ENCODE measurements at places on chromosomes 2 and 18.

DNA sequence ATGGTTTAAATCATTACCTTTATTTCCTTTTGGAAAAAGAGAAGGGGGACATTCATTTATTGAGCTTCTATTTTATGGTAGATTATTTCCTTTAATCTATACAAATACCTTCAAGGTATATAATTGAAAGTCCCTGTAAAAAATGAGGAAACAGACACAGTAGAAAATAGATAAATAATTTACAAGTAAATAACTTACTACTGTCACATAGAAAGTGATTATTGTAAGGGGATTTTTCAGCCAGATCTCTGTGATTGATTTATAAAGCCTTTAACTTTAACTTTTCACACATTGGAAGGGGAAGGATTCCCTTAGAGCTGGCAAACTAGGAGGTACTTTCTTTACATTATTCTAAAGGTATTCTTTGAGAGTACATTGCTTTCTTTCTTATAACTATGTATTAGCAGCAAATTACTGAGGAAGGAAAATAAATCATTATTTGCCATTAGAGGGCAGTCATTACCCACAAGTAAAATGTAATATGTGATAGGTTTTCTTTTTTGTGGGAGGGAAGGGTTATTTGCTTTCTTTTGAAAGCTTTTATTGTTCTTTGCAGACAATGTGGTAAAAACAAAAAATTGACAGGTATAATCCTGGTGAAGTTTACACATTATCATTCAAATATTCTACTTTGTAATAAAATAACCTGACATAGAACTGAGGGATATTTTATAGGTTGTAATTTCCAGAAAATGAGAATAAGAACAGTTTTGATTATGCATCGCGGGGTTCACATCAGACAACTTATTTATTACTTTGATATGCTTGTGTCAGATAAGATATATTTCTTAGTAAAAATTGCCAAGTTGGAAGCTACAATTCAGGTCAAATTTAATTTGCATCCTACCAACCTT is 24.8 kb upstream of the RPE start:
- DNase-seq = peak; percentile 54

- DNase-seq = no peak
Measured at GRCh38 chr18:56570978-56571377, 67.4 kb downstream of the TXNL1 start.

- DNase-seq = no peak
Measured at GRCh38 chr2:18492721-18493120, 67.7 kb downstream of the RDH14 start.

DNA sequence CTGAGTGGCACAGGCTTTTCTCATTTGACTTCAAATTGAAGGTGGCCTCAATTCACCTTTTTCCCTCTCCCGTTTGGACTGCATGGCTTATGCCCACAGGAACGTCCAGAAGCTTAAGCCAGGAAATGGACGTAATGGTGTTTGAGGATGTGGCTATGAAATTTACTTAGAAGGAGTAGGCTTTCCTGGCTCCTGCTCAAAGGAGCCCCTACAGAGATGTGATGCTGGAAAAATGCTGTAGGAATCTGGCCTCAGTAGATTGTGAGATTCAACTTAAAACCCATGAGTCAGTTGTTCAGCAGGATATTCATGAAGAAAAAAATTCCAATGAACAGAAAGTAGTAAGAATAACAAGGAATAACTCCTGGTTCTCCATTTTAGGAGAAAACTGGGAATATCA is 129.0 kb downstream of the ICOS start:
- no peak for DNase-seq

GRCh38 chr18:10274301-10274700 is 180.1 kb upstream of the APCDD1 start:
- no peak for DNase-seq

DNA sequence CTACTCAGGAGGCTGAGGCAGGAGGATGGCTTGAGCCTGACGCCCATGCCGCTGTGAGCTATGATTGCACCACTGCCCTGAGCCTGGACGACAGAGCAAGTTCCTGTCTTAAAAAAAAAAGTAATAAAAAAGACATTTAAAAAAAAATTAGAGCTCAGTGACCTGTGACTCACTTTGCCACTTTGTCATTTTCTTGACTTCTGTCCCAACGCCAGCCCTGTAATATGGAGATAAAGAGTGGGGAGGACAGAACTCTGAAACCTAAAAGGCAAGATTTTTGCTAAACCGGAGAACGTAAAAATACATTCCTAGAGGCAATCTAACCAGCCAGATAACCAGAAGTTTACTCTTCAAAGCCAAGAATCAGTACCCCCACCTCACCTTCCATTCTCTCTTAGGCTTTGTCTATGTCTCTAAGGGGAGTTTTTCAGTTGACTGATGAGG is 49.0 kb downstream of the PRKRA start:
- no peak for DNase-seq

DNA sequence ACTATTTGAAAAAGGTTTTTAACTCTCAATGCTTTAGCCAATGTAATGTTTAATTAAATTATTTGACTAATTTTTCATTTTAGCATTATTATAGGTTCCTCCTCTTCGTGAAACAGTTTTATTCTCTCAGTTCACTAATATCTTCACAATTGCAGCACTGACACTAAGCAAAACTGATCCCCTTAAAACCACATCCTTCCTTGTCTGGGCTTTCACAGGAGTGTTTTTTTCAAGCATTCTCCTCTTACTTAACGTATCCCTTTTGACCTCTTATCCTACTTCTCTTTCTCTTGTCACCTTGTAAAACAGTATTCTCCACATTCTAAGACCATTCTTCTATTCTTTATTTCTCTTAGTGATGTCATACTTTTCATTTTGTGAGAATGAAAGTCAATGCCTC is 112.8 kb downstream of the DSC3 start:
- DNase-seq = no peak

- no peak for DNase-seq
Measured at GRCh38 chr18:10322435-10322834, 132.0 kb upstream of the APCDD1 start.

DNA sequence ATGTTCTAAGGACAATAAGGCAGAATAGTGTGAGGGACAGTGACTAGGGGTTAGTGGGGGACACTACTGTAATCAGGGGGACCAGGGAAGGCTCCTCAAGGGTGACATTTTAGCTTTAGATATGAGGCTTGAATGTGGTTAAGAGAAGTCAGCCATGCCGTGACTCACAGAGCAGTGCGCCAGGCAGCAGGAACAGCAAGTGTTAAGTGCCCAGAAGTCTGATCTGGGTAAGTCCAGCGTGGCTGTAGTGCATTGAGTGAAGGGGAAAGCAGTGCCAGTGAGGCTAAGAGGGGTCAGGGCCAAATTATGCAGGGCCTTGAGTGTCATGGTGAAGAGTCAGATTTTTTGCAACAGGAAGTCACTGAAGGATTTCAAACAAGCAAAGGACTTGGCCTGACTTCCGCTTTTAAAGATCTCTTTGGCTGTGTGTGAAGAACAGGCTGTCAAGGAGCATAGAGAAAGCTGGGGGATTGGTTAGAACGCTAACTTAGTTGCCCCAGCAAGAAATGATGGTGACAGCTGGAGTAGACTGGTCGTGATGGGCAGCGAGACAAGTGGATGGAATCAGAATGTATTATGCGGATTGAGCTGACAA is 151.5 kb downstream of the MSH2 start:
- no peak for DNase-seq

- no peak for DNase-seq
Measured at GRCh38 chr18:48919547-48919946, 31.2 kb downstream of the SMAD7 start.

GRCh38 chr2:240309214-240309613 is 126.2 kb upstream of the GPC1 start:
- no peak for DNase-seq

DNA sequence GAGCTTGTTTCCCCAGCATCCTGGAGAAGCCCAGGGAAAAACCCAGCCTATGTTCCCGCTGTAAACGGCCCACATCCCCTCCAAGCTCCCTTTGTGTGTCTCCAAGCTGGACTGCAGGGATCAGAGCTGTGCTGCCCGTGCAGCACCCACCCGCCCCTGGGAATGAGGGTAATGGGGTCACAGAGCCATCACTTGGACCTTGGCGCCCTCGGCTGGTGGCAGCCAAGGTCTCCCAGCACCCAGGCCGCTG is 670 bp upstream of the INPP5D start:
- DNase-seq = no peak

GRCh38 chr2:30664761-30665358 is 142.4 kb downstream of the CAPN13 start:
- DNase-seq = no peak

DNA sequence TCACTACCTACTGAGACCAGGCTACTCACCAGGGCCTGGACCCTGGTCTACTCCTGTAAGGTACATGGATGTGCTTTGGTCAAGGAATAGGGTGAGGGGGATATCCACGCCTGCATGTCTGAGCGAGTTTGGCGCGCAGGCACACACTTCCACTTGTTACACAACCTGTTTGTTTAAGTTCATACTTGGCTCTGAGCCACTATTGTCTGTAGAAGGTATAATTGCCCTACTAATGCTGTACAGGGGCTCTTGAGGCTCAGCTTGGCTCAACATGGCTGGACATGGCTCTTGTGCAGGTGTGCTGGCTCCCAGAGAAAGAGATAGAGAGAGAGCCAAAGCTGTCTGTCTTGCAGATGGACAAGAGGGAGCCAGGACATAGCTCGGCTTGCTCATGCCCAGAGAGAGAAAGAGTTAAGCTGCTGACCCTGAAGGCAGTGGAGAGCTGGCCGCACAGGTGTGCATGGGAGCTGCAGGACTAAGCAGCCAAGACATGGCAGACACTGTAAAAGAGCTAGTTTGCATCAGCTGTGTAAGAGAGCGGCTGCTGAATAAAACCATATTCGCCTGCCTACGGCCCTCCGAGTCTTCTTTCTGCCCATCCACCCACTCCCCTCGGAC is 35.2 kb downstream of the NPPC start:
- DNase-seq = no peak

- DNase-seq = no peak
Measured at GRCh38 chr2:86344404-86344803, 7.0 kb upstream of the REEP1 start.

- DNase-seq = no peak
Measured at GRCh38 chr18:5941890-5942289, 46.6 kb upstream of the TMEM200C start.

GRCh38 chr2:143252138-143252907 is 123.1 kb downstream of the ARHGAP15 start:
- DNase-seq = no peak

- DNase-seq = no peak
Measured at GRCh38 chr2:215532844-215533243, 97.0 kb upstream of the FN1 start.

DNA sequence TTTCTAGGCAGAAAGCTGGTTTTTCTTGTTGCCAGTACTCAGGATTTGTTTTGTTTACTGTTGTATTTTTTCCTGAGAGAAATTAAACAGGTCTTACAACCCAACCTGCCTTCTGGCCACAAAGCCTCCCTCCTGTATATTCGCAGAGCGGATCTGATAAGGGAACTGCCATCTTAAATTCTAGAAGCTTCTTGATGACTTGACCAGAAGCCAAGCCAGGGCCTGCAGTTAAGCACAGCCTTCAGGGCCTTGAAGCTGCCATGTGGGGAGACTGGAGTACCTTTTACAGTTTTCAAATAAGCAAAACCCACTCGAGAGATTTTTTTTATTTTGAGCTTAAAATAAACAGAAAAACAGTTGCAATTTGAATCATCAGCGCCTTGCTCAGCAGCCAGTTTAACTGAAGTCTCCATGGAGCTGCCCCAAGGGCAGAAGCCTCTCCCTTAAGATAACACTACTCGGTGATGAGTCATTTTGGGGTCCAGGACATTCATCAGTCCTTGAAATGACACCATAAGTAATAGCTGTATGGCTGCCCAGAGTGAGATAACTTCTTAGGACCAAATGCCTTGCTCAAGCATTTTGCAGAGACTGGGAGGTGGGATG is 51.5 kb upstream of the PHLPP1 start:
- DNase-seq = no peak

DNA sequence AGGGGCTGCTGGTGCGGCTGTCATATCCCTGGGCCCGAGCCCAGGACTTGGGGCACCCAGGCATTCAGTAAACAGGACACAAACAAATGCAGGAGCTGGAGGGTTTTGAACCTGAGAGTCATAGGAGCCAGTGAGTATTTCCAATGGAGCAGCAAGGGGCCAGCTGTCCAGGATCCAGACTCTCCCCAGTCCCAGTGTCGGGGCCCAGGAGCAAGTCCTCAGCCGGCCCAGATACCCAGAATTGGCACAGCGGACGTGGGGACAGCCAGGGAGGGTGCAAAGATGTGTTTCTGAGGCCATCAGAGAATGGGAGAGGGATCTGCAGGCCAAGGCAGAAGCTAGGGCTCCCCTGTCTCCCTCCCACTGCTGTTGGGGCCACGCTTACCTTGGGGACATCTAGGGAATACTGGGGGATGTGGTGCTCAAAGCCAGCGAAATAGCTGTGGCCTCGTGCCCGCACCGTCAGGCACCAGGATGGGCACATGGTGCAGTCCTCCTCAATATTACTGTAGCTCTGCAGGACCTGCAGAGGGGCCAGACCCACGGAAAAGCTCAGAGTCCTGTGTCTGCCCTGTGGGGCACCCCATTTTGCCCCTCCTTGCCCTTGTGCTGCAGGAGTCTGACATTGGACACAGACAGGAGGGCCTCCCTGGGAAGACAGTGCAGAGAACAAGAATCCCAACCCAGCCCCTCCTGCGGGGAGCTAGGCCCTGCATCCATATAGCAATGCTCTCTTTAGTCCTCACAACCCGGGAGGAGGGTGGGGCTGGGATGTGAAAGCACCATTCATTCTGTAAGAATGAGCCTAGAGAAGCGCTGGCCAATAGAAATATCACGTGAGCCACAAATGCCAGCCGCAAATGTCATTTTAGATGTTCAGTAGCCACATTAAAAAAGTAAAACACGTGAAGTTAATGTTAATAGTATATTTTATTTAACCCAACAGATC is 15.4 kb downstream of the CFAP65 start:
- no peak for DNase-seq

DNA sequence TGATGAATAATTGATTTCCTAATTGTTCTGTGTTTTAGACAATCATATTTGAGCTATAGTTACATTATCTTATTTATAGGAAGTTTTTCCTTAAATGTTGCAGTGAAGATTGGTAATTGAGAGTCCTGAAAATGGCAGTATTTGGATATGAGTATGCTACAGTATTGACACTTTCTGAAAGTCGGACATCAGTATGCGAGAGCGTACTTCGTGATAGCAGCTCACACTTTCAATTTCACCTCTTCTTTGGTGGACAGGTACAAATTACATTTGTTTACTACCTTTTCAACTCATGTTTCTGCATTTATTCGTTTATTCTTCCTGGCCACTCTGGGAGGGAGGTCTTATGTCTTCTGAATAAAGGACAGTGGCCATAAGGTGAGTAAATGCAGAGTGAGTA is 38.7 kb downstream of the EML4 start:
- no peak for DNase-seq

- no peak for DNase-seq
Measured at GRCh38 chr2:64526034-64526433, 1.9 kb downstream of the AFTPH start.

GRCh38 chr2:216534809-216535208 is 36.2 kb downstream of the RPL37A start:
- no peak for DNase-seq

DNA sequence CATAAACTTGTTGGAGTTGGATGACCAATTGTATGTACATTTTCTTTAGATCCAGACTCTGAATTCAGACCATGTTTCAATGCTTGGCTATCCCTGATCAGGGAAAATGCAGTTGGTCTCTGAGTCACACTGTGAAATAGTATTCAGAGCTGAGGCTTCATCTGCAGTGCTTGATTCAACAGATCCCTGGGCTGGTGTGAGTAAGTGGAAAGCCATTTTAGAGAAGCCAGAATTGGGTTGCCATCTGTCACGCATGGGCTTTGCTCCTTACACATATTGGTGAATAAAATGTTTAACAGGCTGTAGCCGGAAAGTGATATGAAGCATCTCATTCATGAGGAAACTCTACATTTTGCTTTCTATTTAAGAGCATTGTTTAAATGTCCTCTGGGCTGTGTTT is 50.0 kb upstream of the ACYP2 start:
- DNase-seq = no peak

All from naive thymus-derived CD8-positive, alpha-beta T cell (primary cell).